ENCODE measurements at places on chromosomes 2 and 18. TPM values are rescaled to one million over a fixed set of nuclear protein-coding genes. Genes with fewer than 3 reads are reported as not detected.

IL1R1 gene
- total RNA-seq: 1.5 TPM

ATP6V1B1 gene
- total RNA-seq: not detected

THAP4 gene
- total RNA-seq: 74.7 TPM

UGT1A6 gene
- 130 TPM for total RNA-seq

FOSL2 gene
- total RNA-seq: 93.2 TPM

CTLA4 gene
- total RNA-seq: not detected

CTAGE1 gene
- not detected for total RNA-seq

CENPA gene
- total RNA-seq: 49.5 TPM

All from Caki2 (cell line).